ENCODE measurements at places on chromosomes 2 and 18. TPM values are rescaled to one million over a fixed set of nuclear protein-coding genes. Genes with fewer than 3 reads are reported as not detected.
A peak's percentile ranks its signal among the peaks of the same experiment; 100 is the strongest.

DNA sequence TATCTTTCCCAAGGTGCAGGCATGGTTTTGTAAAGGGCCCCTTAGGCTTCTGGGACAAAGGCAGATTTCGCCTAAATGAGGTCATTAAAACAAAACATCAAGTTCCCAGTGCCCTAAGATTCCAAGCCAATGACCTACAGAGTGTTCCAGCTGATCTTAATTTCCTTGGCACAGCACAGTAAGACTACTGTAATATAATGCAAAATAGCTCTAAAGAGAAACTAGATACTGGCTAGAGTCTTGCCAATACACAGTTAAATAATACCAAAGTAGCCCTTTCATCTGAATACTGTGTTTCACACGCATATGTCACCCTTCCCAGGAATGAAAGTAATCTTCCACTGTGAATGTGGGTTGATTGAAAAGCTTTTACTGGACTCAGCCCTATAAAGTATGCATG, 14.7 kb downstream of the GRB14 start:
- no peaks in the 10 kb centered on the region for H3K36me3 ChIP-seq
- no peak overlapping the region for H3K4me3 ChIP-seq
- no peaks in the 10 kb centered on the region for H3K4me1 ChIP-seq
- no peaks in the 10 kb centered on the region for H3K27me3 ChIP-seq
- H3K27ac ChIP-seq = no peak overlapping the region
- DNase-seq = no peak

DNA sequence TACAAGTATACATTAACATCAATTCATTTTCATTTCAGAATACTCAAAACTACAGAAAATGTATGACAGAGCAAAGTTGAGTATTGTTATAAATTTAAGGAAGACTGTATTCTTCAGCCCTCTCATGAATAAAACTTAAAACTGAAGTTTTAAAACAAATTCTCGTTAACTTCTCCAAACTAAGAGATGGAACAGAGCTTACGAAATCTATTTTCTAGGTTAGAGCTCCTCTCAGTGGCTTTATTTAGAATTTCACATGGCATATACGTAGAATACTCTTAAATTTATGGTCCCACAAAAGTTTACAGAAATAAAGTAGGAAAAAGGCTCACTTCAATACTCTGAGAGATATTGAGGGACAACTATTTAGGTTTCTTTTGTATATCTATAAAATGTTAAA, 612.1 kb downstream of the KCNJ3 start:
- H3K36me3 ChIP-seq = no peaks in the 10 kb centered on the region
- no peak overlapping the region for H3K4me3 ChIP-seq
- DNase-seq = peak; percentile 28
- no peaks in the 10 kb centered on the region for H3K27me3 ChIP-seq
- H3K4me1 ChIP-seq = no peaks in the 10 kb centered on the region

- DNase-seq = no peak
- H3K27ac ChIP-seq = no peak overlapping the region
- H3K4me3 ChIP-seq = no peak overlapping the region
- H3K4me1 ChIP-seq = no peaks in the 10 kb centered on the region
- H3K36me3 ChIP-seq = no peaks in the 10 kb centered on the region
Observed at GRCh38 chr2:184371641-184372040, 226.7 kb upstream of the ZNF804A start.

DNA sequence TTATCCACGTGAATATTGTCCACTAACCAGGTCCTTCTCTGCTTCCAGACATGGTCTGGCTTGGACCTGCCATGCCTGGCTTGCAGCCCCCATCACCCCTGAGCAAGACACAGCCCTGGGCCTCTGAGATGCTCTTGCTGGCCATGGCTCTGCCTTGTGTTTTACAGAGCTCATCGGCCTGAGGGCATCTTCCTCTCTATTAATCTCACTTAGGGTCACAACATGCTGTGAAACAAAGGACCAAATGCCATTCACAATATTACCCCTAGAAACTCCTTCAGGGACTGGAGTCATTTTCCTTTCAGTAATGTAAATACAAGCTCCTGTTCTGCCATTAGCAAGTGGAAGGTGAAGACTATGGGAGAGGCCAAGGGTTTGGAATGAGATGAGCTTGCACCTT, 6.8 kb upstream of the TPO start:
- no peaks in the 10 kb centered on the region for H3K36me3 ChIP-seq
- H3K4me1 ChIP-seq = no peaks in the 10 kb centered on the region
- no peak for DNase-seq
- H3K27ac ChIP-seq = no peak overlapping the region

DNA sequence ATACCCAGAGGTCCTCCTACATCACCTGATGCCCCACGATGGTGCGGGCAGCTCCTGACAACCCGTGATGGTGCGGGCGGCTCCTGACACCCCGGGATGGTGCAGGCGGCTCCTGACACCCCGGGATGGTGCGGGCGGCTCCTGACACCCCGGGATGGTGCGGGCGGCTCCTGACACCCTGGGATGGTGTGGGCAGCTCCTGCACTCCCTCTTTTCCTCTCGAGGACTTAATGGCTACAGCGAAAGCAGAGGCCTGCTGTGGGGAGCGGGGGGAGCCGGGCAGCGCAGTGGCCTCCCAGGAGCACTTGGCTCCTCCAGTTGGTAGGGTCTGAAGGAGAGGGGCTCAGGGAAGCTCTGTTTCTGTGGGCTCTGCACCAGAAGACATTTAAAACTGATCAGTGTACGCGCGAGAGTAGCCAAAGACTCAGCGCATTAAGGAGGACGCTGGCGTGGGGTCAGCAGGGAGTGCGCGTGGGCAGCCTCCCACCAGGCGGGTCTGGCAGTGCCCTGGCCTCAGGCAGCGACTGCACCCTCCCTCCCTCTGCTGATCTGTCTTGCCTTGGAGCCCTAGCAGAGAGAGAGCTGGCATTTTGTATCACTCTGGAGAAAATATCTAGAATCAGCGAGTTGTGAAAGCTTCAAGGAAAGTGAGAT, 464.5 kb upstream of the MYT1L start:
- H3K36me3 ChIP-seq = no peaks in the 10 kb centered on the region
- no peak overlapping the region for H3K4me3 ChIP-seq
- no peak overlapping the region for H3K27ac ChIP-seq
- DNase-seq = no peak
- no peaks in the 10 kb centered on the region for H3K4me1 ChIP-seq

Gene WDPCP
- 14.7 TPM for total RNA-seq

Gene GPR35
- 0.30 TPM for total RNA-seq

Gene FSIP2
- 0.10 TPM for total RNA-seq
